ENCODE measurements at places on chromosomes 3 and 15. TPM values are rescaled to one million over a fixed set of nuclear protein-coding genes. Genes with fewer than 3 reads are reported as not detected.
A peak's percentile ranks its signal among the peaks of the same experiment; 100 is the strongest.

GRCh38 chr15:62465173-62465572 is 300.1 kb upstream of the C2CD4B start:
- DNase-seq, result no peak

DNA sequence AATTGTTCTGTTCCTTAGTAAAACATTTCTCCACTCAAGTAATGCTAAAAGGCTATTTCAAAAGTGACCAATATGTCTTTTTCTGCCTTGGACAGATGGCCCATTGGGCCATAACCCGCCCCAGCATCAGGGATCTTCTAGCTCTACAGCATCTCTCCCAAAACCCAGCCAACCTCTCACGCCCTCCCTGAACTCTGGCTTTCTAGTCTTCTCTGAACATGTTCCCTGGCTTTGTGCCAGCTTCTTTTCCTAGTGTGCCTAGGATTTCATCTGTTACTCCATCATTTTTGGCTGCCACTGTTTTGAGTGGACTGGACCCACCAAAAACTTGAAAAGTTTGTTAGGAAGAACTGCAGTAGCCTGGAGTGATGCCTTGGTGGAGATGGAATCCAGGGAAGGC is 30.7 kb downstream of the TRPM1 start:
- no peak for DNase-seq

Gene C3orf22
- total RNA-seq, result not detected

Gene HGD
- under 0.01 TPM for total RNA-seq

DNA sequence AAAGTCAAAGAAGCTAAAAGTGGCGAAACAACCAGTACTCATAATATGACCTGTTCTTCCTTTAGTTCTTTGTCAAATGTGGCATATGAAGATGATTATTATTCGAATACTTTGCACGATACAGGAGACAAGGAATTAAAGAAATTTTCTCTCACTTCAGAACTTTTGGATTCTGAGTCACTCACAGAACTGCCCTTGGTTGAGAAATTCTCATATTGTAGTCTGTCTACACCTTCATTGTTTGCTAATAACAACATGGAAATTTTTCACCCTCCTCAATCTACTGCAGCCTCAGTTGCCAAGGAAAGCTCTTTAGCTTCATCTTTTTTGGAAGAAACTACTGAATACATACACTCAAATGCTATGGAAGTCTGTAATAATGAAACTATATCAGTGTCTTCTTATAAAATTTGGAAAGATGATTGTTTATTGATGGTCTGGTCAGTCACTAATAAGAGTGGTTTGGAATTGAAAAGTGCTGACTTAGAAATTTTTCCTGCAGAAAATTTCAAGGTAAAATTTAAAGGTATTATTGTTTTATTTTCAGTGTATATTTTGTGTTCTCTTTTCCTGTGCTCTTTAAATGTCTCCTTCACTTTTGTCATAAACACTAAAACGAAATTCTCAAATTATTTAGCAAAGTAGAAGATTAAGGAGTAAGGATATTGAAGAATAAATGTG is 89.0 kb downstream of the AP4E1 start:
- no peak for DNase-seq

Gene ATP13A3
- total RNA-seq, result 121 TPM

DNA sequence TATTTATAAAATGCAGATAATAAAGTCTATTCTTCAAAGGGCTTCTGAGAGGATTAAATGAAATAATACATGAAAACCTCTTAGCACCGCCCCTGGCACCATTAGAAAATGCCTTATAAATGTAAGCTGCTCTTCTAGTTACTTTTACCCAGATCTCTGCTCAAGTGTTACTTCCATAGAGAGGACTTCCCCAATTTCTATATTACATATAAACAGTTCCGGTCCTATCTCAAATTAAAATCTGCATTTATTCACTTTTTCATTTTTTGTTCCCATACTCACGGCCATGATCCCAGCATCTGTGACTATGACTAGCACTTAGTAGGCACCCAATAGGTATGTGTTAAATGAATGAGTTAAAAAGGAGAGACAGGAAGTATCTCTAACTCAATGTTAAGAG is 890.9 kb upstream of the CFAP20DC start:
- DNase-seq, result no peak

GRCh38 chr15:100842756-100843730 is 36.6 kb upstream of the ALDH1A3 start:
- no peak for DNase-seq

- peak; percentile 39 for DNase-seq
Observed at GRCh38 chr15:94387849-94388441, 156.6 kb downstream of the MCTP2 start.

DNA sequence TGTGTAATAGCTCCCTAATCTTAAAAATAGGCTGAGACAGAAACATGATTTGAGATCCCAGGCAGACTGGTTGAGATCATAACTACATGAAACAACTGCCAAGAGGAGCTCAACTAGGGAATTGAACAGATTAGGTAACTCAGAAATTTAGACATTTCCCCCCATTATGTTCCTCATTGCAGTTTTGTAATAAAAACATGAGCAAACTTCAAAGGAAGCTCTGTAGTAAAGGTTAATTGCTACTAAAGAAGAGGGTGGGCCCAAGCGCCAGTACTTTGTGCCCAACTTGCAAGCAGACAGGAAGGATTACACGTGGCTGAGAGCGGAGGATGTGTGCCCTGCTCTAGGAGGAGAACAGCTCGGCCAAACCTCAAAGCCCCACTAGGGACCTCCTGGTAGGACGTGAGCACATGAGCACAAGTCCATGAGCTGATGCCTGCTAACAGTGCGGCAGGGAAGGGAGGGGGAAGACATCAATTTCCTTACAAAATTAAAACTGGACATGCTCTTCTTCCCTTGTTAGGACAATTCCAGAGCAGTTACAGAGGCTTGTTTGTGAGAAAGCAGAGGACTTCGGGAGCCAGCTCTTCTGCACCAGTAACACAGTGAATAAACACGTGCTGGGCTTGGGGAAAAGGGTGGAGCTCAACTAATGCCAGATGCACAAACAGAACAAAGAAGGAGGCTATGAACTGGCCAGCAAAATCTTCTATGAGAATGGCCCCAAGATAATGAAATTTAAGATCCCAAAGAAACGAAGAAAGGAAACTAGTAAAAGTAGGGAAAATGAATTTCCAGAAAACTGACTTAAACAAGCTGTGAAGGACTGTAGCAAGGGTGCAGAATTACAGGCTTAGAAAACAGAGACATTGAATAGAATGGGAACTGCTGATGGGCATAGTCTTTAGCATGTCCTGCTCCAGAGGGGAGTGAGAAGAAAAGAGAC is 275.5 kb downstream of the MECOM start:
- peak; percentile 33 for DNase-seq

DNA sequence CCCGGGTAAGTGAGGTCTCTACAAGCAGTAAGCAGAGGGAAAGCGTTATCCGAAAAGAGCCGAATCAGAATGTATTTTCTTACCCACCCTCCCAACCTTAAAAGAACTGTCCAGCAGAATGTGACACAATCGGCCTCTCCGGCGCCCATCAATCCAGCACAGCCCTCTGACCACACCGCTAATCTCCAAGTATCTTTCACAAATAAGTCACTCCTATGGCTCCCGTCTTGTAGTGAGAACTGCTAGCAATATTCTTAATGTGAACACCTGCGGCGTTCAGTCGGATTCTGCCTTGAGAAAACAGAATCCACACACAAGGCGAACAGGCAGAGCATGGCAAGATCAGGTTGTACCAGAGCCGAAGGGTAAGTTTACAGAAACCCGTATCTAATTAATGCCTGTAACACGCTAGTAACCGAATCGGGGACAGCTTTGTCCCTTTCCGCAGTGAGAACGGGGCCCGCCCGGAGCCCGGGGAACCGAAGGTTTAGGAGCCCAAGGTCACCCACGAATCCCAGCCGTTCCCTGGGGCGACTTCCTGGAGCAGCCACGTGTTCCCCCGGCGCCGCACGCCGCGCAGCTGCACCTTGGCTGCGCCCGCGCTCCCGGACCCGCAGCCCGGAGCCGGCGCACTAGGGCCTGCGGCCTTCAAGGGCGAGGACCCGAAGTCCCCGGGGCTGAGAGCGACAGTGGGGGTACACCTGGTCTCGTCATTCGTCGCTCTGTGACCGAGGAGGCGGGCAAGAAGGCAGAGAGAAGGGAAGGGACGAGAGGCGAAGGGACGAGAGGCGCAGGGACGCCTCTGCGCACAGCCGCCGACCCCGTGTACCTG is 672 bp downstream of the TFRC start:
- peak; percentile 34 for DNase-seq

DNA sequence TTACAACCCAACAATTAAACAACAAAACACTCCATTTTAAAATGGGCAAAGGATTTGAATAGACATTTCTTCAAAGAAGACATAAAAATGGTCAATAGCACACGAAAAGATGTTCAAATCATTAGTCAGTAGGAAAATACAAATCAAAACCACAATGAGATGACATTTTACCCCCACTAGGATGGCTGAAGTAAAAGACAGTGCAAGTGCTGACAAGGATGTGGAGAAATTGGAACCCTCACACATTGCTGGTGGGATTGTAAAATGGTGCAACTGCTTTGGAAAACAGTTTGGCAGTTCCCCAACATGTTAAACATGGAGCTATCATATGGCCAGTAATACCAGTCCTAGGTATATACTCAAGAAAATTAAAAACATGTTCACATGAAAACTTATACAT is 11.6 kb downstream of the GALNT15 start:
- DNase-seq, result no peak

Gene GXYLT2
- total RNA-seq, result under 0.01 TPM

- DNase-seq, result no peak
Observed at GRCh38 chr15:76187163-76187562, 124.1 kb downstream of the ETFA start.

DNA sequence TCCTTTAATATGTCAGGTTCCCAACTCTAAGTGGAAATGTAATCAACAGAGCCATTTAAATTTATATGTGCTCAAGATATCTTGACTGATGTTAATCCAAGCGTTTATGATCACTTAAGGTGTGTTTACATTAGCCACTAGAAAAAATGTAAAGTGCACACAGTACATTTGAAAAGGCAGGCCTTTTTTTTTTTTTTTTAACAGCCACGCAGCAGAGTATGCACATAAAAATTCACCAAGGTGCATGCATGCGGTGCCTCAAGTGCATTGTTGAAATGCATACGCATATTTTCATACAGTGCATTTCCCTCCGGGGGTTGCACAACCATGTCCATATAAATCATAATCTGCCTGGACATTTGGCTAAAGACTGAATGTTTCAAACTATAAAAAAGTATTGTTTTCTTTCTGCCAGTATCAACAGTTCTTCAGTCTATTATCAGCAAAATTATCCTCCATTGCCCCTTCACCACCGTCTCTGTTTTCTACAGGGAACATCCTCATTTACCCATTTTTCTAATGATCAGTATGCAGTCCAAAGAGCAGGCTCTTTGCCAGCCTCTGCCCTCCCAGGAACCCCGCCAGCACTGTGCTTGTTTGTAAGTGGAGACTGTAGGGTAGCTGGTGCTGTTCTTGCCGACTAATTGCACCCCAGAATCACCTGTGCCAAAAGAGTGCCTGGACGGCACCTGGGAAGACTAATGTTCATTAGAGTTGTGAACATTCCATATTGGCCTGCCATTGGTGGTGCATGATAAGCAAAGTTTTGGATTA is 611.2 kb upstream of the CFAP20DC start:
- no peak for DNase-seq

Gene UBA5
- total RNA-seq, result 19.4 TPM

GRCh38 chr15:71422530-71423259 is 307.4 kb downstream of the THSD4 start:
- DNase-seq, result no peak

Gene TMEM87A
- 39.0 TPM for total RNA-seq

DNA sequence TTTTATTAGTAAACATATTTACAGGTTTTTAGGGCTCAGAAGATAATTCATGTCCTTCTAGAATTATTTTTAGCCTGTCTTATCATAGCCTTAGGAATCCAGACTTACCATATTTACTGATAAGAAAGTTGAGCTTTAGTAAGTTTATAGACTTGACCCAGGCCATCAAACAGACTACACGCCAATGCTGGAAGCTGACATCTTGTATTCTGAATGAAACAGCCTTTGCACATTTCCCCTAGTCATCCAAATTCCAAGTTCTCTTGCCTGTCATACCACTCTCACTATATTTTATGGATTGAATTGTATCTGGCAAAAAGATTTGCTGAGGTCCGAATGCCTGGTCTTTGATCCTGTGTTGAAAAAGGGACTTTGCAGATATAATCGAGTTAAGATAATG is 58.6 kb downstream of the DRD3 start:
- DNase-seq, result no peak

Gene CLDN18
- total RNA-seq, result not detected

Gene CHRNB4
- not detected for total RNA-seq

GRCh38 chr3:24305795-24306467 is 188.7 kb downstream of the THRB start:
- no peak for DNase-seq

GRCh38 chr3:45552031-45552793 is 42.3 kb upstream of the LIMD1 start:
- no peak for DNase-seq

GRCh38 chr3:52437326-52438103 is 7.4 kb downstream of the SEMA3G start:
- peak; percentile 39 for DNase-seq

Gene RHOV
- not detected for total RNA-seq

Gene DUOX1
- not detected for total RNA-seq

Gene RTP2
- total RNA-seq, result not detected

Gene ARGFX
- total RNA-seq, result not detected

GRCh38 chr3:49781415-49782199 is 4.7 kb downstream of the IP6K1 start:
- no peak for DNase-seq

- peak; percentile 98 for DNase-seq
Observed at GRCh38 chr3:126355777-126356372, 1.3 kb downstream of the KLF15 start.

GRCh38 chr3:102224171-102224570 is 210.6 kb upstream of the ZPLD1 start:
- DNase-seq, result peak; percentile 77

DNA sequence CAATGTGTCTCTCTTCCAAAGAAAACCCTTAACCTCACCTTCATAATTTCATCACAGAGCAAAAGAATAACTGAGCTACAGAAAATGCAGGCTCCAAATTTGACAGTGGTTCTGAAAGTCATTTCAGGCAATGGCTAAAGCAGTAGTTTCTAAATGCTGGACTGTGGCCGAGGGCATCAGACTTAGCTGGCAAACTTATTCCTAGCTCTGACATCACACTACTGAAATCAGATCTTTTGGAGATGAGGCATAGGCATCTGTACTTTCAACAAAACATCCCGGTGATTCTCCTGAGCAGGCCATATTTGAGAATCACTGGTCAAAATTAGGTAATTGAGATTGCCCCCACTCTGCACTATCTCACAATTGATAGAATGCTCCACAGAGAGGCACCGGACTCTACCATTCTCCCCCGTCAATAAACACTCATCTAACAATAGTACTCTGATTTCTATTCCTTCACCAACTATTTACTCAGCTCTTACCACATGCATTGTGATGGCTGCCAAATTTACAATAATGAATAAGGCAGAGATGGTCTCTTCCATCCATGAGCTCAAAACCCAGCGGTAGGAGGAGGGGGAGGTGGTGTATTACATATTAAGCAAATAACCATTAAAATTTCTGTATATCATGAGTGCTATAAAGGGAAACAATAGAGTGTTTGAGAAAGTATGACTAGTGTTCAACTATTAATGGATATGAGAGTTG is 57.3 kb upstream of the SPRED1 start:
- no peak for DNase-seq
